Hepatic stellate cell (primary cell): ENCODE measurements at places on chromosomes 7 and 10.

- DNase-seq = no peak
These were observed 118.3 kb downstream of the DIP2C start for GRCh38 chr10:571166-571565.

DNA sequence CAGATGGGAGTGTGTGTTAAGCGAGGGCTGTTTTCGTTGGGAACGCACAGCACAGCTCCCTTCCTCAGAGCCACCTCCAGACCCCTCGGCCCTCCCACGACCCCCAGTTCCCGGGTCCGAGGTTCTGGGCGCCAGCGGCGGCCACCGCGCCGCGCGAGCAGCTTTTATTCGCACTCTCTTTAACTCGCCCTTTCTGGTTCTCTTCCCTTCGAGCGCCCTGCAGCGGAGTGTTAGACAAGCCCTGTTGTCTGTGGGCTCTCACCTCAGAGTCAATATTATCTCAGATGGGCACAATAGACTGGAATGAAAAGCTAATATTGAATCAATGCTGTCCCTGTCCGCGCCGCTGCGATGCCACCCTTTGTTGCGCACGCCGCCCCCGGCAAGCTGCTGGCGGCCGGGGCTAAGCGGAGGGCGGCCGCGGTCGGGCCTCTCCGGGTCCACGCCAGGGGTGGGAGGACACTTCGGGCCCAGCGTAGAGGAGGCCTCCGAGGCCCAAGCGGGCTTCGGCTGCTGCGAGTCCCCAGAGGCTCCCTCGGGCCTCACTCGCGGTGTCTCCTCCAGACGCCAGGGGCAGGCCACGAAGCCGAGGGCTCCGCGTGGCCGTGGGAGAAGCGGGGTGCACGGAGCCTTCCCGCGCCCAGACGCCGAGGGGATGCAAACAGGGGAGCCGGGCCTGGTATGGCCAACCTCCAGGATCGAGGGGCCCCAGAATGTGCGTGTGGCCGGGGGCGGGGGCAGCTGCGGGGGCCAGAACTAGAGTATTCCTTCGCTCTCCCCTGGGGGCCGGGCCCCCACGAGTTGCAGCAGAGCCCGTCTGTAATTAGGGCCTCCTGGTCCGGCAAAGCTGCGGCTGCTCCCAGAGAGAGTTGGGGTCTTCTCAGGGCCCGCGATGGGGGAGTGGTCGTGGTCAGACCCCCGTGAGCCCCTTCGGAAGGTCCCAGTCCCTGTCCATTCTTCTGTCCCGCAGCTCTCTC is 7.9 kb upstream of the EMX2 start:
- DNase-seq = no peak

DNA sequence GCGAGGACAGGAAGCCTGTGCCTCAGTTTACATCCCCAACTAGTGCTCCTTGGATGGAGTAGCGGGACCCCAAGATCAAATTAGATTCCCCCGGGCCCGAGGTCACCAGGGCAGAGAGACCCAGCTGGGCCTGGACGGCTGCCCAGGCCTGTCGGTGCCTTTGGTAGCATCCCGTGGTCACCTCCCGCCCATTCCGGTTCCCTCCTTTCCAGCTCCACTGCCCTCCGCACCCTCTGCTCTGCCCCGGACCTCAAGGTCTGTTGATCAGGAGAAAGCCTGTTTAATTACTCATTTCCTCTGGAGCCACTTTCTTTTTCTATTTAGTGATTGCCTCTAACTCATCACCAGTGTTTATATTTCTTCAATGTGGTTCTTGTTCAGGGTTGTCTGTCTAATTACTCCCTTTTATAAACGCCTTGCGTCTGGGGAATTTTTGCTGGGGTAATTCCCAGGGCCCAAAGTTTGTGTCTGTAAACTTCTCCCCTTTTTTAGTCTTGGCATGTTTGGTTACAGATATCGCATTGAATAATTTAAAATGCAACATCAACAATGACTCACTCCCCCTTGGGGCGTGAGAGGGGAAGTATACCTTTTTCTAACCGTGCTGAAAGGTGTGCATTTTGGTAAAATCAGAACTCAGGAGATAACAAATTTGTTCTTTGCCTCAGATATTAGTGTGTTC is 1.9 kb downstream of the FOXK1 start:
- peak; percentile 64 for DNase-seq

- DNase-seq = no peak
These were observed 948.7 kb upstream of the GHITM start for GRCh38 chr10:83190614-83191013.

DNA sequence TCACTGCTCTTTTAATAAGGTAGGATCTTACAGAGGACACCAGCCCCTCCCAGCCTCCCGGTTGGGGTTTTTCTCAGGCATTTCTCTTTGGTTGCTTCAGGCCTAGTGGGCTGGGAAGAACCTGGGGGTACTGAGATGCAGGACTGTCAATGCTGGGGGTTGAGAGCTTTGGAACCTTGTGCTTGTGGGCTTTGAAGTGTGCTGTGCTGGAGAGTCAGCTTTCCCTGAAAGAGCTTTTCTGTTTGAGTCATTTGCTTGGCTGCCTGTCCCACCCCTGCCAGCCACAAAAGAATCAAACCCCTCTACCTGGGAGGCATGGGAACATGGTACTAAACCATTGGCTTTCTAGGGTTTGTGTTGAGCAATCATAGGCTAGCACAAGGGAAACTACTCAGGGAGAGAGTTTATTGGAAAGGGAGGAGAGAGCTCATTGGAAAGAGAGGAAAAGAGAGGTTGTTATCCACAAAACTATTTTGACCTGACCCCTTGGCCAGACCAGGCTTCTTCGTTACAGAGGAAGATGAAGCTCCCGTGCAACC is 1.4 kb downstream of the SCD start:
- DNase-seq = no peak

GRCh38 chr7:151744656-151745638 is 132.0 kb downstream of the PRKAG2 start:
- peak; percentile 67 for DNase-seq

GRCh38 chr7:92964141-92964540 is 127.8 kb upstream of the CDK6 start:
- DNase-seq = no peak

DNA sequence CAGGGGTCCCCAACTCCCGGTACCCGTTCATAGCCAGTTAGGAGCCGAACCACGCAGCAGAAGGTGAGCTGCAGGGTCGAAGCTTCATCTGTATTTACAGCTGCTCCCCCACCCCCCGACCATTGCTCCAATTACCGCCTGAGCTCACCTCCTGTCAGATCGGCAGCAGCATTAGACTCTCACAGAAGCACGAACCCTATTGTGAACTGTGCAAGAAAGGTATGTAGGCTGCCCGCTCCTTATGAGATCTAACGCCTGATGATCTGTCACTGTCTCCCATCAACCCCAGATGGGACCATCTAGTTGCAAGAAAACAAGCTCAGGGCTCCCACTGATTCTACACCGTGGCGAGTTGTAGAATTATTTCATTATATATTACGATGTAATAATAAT is 14.6 kb upstream of the AZGP1 start:
- no peak for DNase-seq

- DNase-seq = no peak
These were observed 2.9 kb downstream of the CYTH3 start for GRCh38 chr7:6269527-6269926.

DNA sequence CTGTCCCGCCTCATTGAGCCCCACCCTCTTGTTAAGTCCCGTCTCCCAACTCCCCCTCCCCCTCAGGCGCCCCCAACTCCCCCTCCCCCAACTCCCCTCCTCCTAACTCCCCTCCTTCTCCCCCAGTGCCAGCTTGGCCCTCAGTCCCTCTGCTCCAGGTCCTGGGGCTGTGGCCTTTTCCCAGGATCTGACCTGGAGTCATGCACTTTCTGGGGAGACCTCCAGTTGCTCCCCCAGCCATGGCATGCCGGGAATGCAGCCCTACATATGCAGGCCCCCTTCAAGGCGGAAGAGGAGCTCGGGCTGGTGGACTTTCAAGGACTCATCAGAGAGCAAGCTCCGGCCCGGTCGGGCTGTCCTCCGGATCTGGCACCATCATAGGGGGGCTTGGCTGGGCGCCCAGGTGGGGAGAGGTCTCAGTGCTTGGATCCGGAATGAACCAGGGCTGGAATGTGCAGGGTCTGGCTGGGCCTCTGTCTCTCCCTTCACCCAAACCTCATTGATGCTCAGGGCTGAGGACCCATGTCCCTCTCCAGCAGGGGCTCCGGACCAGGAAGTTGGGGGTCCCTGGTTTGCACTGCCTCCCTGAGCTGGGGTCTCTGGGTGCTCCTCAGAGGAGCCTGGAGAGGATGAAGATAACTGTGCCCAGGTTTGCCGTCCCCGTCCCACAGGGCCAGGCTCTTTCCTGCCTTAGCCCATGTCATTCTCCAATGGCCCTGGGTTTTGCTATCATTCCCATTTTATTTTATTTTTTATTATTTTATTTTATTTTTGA is 41.1 kb downstream of the TMEM270 start:
- DNase-seq = no peak

- DNase-seq = no peak
These were observed 80.3 kb downstream of the EBF3 start for GRCh38 chr10:129883626-129884397.

DNA sequence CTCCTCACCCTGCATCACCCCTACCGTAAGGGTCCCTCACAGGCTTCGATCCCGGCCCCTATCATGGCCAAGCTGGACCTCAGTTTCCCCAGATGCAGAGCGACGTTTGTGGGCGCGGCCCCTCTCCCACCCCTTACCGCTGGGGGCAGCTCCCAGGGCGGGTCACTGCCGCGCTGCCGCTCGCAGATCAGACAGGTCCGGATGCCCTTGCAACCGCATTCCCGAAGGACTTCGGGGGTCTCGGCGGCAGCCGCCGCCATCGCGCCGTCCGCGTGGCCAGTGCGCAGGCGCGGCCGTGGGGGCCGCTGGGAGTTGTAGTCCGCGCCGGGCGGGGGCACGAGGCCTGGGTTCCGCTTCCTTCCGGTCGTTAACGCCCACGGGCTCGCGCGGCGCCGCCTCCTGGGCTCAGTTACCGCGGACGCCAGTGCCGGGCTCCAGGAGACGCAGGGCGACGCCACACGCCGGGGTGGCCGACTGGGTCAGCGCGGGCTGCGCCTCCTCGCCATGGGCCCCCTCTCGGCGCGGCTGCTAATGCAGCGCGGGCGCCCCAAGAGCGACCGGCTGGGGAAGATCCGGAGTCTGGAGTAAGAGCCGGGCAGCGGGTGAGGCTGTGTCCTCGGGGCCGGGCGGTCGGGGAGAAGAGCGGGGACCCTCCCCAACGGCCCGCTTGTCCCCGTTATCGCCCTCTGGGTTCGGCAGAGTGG is at the start of the genes ALKBH4 and LRWD1:
ALKBH4 (minus strand) TSS at position 287 of the 704 bp plus-strand sequence; CDS start at position 260, 27 bp downstream.
LRWD1 (plus strand) TSS at position 408 of the 704 bp plus-strand sequence; CDS start at position 505, 97 bp downstream.
- DNase-seq = peak; percentile 98

DNA sequence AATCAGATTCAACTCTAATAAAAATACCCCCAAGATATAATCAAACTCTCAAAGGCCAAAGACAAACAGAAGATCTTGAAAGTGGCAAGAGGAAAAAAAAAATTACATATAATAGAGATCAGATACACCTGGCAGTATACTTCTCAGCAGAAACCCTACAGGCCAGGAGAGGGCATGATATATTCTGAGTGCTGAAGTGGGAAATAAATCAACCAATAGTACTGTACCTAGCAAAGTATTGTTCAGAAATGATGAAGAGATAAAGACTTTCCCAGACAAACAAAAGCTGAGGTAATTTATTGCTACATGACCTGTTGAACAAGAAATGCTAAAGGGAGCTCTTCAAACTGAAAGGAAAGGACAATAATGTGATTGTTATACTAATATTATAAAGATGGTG is 291.9 kb downstream of the SH2D4B start:
- no peak for DNase-seq

GRCh38 chr7:96224073-96224472 is 97.8 kb downstream of the SLC25A13 start:
- DNase-seq = no peak

DNA sequence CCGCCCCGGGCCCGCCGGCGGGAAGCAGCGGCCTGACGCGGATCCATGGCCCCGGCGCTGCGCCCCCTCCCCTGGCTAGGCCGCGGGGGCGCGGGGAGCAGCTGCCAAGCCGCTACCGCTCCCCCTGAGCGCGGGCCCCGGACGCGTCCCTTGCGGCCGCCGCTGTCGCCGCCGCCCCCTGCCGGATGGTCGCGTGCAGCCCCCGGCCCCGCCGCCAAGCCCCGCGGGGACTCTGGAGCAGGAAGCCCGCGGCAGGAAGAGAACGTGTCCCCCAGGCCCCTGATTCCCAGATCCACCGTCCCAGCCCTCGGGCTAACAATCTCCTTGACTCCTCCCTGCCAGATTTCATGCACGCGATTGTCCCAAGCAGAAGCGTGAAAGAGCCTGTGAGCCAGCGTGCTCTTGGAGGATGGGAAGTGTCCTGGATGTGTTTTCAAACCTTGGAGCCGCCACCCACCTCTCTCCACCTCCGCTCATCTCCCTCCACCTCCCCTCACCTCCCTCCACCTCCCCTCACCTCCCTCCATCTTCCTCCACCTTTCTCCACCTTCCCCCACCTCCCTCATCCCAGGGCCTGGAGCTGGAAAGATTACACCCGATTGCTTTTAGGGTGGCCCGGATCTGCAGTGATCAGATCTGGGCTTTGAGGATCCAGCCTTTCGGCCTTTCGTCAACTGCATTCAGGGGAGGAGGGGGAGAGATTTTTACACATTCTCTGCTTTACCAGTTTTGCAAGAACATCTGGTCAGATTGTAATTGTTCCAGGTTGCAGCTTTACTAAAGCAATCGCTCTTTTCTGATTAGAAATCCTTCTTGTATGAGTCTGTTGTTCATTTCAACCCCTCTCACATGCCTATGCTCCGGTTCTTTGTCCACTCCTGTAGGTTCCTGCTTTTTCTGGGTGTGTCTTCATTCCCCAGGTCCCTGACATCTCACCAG is 570 bp upstream of the PRTFDC1 start:
- DNase-seq = peak; percentile 66

DNA sequence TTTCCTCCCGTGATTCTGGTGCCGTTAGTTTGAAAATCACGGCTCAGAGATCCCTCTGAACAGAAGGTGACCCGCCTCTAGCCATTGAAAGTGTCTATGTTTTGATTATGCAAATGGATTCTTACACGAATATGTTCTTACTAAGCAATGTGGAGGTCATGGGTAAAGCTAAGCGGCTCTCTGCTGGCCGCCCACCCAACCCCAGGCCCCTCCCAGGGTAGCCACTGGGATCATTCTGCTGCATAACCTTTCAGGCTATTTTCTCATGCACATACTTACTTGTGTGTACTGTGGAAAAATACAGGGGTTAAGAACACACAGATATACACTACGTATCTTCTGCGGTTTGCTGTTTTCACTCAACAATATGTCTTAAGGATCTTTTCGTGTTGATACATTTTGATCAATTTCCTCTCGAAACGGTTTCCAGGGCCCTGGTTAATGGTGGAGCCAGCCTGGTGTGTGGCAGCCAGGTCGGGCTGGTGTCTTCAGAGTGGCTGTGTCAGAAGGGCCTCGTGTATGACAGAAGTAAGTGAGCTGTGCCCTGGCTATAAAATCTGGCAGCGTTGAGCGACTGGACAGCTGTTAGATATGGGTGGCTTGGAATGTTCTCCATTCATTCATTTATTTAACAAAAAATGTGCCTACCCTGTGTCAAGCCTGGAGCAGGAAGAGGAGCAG is 29.9 kb downstream of the ZNF783 start:
- no peak for DNase-seq

GRCh38 chr7:154677454-154677853 is 325.5 kb downstream of the PAXIP1 start:
- DNase-seq = no peak

- no peak for DNase-seq
These were observed 102.0 kb downstream of the GLCCI1 start for GRCh38 chr7:8070451-8071180.

GRCh38 chr10:30510932-30511700 is 77.1 kb downstream of the MAP3K8 start:
- no peak for DNase-seq
